ENCODE measurements at places on chromosomes 1 and 21.
A peak's percentile ranks its signal among the peaks of the same experiment; 100 is the strongest.

- no peak for DNase-seq
Measured at GRCh38 chr1:215004121-215004827, 78.3 kb upstream of the KCNK2 start.

- DNase-seq = no peak
Measured at GRCh38 chr21:26939601-26940111, 27.2 kb downstream of the ADAMTS5 start.

GRCh38 chr1:47482786-47483185, 44.9 kb downstream of the FOXD2 start:
- DNase-seq = peak; percentile 36

- no peak for DNase-seq
Measured at GRCh38 chr1:37630426-37631028, 4.2 kb downstream of the RSPO1 start.

DNA sequence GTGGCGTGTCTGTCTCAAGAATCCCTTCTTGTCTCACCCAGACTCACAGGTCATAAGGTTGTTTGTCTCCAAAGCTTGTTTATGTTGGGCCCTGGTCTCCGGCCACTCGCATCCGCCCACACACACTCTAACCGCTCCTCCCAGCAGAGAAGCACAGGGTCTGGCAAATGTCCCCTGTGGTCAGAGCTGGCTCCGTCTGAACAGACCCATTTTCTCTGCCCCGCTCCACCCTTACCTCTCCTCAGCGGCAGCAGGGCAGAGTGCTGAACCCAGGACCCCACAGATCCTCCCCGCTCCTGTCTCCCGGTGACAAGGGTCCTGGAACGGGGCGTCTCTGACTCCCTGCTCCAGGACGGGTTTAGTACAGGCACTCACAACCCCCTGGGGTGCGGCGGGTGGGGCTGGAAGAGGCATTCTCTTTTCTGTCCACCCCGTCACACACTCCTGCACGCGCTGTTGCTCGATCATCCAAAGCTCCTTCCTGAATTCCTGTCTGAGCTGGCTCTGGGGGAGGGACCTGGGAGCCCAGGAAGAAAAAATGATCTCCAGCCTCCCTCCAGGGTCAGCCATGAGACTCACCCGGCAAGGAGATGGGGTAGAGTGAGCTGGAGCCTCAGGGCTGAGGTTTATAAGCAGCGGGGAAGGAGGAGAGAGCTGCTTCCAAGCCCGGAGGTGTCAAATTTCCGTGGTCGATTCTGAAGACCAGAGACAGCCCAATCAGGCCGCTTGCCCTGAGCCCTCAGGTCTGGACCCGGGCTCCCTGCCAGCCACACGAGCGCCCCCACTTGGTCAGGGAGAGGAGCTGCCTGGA, at the start of gene S100A13:
Gene S100A13, minus strand, starts transcription at position 602 of the 811 bp plus-strand sequence. CDS start 1,033 bp downstream, outside the sequence.
- DNase-seq = peak; percentile 85

GRCh38 chr21:37827913-37828312, 88.3 kb downstream of the KCNJ6 start:
- no peak for DNase-seq
